ENCODE measurements at places on chromosomes 2 and 18.

DNA sequence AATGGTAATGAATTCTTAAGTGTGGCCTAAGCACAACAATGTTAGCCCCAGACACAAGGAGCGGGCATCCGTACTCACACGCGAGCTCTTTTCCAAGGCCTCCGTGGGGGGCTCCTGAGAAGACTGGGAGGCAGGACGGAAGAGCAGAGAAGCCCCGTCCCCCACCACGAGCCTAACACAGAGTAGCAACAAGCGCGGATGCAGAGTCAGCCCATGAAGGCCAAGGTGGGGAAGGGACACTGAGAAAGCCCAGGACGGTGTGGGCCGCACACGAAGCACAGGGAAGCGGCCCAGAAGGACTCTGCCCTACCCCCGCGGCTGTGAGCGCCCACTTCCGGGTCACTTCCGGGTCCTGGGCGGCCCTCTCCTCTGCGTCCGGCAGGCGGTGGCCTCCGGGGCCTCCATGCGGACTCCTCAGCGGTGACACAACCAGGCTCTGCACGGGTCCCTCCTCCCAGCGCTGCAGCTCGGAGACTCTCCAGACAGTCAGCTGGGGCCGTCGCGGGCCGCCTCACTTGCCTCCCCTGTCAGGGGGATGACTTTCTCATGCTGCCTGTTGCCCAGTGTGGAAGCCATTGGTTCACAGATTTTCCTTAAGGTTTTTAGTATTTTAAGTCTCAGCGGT is 151.5 kb downstream of the MTCL1 start:
- DNase-seq, result no peak

DNA sequence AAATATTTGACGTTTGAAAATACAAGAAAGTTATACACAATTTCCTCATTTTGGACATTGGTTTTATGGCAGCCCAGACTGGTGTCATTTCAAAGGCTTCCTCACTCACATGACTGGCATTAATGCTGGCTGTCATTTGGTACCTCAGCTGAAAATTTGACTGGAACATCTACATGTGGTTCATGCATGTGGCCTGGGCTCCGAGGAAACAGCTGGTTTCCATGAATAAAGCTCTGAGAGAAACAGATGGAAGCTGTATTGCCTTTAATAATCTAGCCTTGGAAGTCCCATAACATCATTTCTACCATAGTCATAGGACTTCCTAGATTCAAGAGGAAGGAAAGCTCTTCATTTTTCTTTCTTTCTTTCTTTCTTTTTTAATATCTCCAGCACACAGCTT is 42.9 kb upstream of the RIT2 start:
- DNase-seq, result no peak

DNA sequence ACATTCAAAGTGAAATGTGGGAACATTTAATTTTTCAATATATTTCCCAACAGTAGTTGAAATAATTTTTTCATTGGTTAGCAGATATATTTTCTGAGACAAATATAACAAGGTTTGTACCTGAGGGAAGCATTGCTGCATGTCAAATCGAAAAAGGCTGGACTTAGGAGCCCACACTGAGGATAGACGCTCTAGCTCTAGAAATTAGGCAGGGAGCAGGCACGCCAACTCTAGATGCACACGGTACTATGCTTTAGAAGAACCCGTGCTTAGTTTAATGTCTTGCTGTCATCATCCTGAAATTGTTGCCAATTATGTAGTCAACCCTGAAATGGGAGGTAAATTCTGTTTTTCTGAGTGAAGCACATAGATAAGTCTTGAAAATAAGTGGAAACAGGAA is 731.1 kb upstream of the ZNF804A start:
- DNase-seq, result no peak

DNA sequence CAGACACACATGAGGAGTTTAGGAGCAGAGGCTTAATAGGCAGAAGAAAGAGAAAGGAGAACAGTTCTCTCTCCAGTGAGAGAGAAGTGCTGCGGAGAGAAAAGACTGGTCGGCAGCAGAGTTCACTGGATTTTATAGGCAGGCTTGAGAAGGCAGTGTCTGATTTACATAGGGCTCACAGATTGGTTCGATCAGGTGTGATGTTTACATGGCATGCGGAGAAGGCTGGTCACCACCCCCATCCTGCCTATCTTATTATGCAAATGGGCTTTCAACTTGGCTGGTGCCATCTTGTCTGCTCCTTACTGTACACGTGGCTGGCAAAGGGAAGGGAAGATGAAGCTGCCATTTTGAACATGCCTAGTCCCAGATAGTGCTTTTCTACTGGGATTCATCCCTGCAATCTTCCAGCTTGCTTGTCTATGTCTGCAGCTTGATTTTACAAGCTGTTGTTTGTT is 113.4 kb downstream of the AP1S3 start:
- DNase-seq, result no peak

DNA sequence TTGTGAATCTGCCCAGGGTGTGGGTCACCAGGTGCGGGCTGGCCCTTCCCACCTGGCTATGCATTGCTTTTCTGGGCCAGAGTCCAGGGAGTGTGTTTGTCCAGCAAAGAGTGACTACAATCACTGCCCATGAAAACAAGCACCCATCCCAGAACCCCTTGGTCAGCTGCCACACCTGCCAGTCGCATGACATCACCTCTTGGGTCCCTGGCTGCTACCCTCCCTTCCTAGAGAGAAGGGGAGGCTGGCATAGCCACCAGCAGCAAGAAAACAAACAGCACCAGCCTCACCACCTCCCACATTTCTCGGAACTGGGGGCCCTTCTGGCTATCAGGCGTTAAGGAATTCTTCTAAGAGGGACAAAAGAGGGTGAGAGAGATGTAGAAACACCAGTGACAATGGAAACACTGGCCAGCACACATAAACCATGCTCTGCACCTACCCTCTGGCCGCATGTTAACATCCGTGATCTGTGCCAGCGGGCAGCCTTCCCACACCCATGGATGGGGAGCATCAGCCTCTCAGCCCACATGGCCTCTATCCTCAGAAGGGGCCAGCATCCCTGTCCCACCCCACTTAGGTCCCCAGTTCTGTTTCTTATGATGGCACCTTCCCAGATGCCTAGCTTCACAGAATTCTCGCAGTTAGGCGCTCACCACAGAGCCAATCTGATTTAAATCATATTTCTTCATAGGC is 109.7 kb upstream of the GLI2 start:
- DNase-seq, result no peak

DNA sequence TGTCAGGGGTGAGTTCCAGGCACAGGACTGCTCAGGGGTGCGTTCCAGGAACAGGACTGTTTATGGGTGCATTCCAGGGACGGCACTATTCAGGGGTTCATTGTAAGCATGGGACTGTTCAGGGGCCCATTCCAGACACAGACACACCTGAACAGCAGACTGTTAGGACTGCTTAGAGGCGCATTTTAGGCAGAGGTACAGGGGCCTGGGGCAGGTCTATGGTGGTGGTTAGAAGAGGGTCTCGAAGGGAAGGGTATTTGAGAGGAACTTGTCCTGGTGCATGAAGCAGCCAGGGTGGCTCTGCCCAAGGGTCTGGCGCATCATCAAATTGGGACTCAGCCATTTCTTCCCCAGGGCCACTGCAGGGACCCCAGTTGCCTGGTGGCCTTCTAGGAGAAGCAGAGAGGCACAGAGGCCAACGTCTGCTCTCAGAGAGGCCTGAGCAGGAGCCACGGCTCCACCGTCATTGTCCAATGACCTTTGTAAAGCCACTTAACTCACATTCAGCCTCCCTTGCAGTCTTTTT is 14.8 kb upstream of the MLPH start:
- DNase-seq, result no peak

- DNase-seq, result no peak
Observed at GRCh38 chr2:140891614-140892212, 1239.1 kb downstream of the LRP1B start.

Data from fibroblast of skin of left biceps (primary cell).